Activated T-cell treated with anti-CD3 and anti-CD28 coated beads, Interleukin-2, amount 50 U/mL, for 72 hours (primary cell): ENCODE measurements at places on chromosomes 4 and X.
A peak's percentile ranks its signal among the peaks of the same experiment; 100 is the strongest.

DNA sequence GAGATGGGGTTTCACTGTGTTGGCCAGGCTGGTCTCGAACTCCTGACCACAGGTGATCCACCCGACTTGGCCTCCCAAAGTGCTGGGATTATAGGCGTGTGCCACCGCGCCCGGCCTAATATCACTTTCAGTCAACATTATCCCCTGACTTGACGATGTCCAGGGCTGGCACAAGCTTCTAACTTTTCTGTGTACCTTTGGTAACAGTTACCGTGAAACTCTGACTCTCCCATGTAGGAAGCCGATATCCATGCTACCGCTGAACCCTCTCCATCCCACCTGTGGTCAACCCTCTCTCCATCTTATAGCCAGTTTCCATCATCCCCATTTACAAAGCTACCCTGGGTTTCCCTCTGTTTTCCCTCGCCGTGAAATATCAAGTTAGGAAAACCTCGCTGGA lies 77.5 kb downstream of the CRLF2 start:
- no peaks in the 10 kb centered on the region for H3K27me3 ChIP-seq
- no peak overlapping the region for H3K27ac ChIP-seq
- no peak for DNase-seq
- H3K36me3 ChIP-seq, result no peaks in the 10 kb centered on the region

DNA sequence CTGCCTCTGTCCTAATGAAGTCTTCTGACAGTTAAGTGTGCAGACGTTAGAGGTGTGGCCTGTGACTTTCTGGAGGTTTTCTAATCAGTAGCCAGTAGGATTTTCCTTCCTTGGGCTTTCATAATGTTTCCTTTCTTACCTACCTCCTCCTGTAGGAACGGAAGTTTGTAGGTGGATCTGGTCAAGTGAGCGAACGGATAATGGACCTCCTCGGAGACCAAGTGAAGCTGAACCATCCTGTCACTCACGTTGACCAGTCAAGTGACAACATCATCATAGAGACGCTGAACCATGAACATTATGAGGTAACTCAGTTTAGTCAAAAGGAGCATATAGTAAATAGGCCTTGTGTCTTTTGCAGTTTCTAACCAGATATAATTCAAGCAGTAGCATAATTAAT lies 75.0 kb downstream of the MAOA start:
- DNase-seq, result no peak
- peaks cover 5% of the 10 kb centered on the region for H3K4me1 ChIP-seq
- H3K27me3 ChIP-seq, result peaks cover 15% of the 10 kb centered on the region

GRCh38 chr4:146567396-146567795 lies 45.7 kb upstream of the SLC10A7 start:
- no peak overlapping the region for H3K27ac ChIP-seq
- peaks cover 18% of the 10 kb centered on the region for H3K27me3 ChIP-seq
- no peak overlapping the region for H3K4me3 ChIP-seq
- no peaks in the 10 kb centered on the region for H3K36me3 ChIP-seq
- no peaks in the 10 kb centered on the region for H3K4me1 ChIP-seq
- no peak for DNase-seq

GRCh38 chr4:37220685-37221084 lies 23.9 kb upstream of the NWD2 start:
- no peaks in the 10 kb centered on the region for H3K36me3 ChIP-seq
- no peak for DNase-seq
- H3K4me1 ChIP-seq, result no peaks in the 10 kb centered on the region
- H3K4me3 ChIP-seq, result no peak overlapping the region

DNA sequence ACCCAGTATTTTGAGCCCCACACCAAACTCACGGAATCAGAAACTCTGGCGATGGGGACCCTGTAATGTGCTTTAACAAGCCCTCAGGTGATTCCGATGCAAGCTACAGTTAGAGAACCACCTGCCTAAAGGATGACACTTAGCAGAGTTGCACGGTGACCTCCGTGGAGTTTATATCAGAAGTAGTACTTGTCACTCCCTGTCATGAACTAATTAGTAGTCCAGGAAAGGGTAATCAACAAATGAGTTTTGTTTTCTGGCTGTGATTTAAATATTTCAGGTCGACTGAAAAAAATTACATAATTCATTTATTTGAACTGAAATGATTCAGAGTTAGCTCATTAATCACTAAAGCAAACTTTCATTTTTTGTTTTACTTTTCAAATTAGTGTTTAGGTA lies 56.4 kb downstream of the TMA16 start:
- no peaks in the 10 kb centered on the region for H3K36me3 ChIP-seq
- no peak overlapping the region for H3K4me3 ChIP-seq
- H3K4me1 ChIP-seq, result peaks cover 14% of the 10 kb centered on the region
- no peak overlapping the region for H3K27ac ChIP-seq

GRCh38 chr4:28287831-28288233 lies 1427.2 kb downstream of the STIM2 start:
- no peak for DNase-seq
- H3K4me1 ChIP-seq, result no peaks in the 10 kb centered on the region
- H3K4me3 ChIP-seq, result no peak overlapping the region

DNA sequence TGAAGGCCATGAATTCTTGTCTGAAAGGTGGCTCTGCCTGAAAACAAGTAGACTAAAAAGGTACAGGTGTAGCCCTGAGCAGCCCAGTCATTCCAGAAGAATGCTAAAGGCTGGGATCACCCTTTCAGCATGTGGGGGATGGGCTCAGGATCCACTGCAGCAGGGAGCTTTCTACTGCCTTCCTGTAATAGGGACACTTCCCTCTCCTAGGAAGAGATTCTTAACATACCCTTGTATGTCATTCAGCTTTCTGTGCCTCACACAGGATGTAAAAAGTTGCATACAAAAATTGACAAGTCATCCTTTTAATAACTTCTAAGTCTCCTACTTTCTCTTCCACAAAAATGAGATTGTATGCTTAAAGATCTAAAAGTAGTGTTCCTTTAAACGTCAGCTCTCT lies 123.3 kb downstream of the ZNF518B start:
- no peak for DNase-seq
- no peak overlapping the region for H3K27ac ChIP-seq
- no peaks in the 10 kb centered on the region for H3K4me1 ChIP-seq
- H3K36me3 ChIP-seq, result peaks cover 1% of the 10 kb centered on the region
- no peak overlapping the region for H3K4me3 ChIP-seq

GRCh38 chrX:104567506-104567905 lies 1.5 kb downstream of the IL1RAPL2 start:
- H3K27me3 ChIP-seq, result peaks cover 64% of the 10 kb centered on the region
- H3K27ac ChIP-seq, result no peak overlapping the region
- DNase-seq, result no peak
- no peaks in the 10 kb centered on the region for H3K36me3 ChIP-seq

- no peak for DNase-seq
- H3K4me3 ChIP-seq, result no peak overlapping the region
- no peaks in the 10 kb centered on the region for H3K4me1 ChIP-seq
- no peak overlapping the region for H3K27ac ChIP-seq
These were observed 78.7 kb upstream of the PDE5A start for GRCh38 chr4:119707336-119707735.

DNA sequence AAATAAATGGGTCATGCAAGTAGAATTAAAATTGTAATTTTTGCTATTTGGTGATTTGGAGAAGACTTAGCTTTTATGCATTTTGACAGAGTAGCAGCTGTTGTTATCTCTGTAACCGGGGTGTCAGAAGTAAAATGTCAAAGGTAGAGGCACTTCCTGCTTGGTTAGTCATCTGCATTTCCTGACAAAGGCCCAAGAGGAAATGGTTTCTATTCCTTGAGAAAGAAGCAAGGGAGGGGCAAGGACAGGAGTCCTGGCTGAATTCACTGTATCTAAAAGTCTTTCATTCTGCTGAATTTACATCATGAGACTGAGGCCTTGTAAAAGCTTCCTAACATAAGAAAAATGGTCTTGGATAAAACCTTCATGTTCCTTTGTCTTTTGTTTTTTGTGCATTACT lies 550.9 kb upstream of the BOD1L1 start:
- H3K27ac ChIP-seq, result peak overlapping the region; percentile 83
- no peaks in the 10 kb centered on the region for H3K36me3 ChIP-seq
- H3K27me3 ChIP-seq, result no peaks in the 10 kb centered on the region

DNA sequence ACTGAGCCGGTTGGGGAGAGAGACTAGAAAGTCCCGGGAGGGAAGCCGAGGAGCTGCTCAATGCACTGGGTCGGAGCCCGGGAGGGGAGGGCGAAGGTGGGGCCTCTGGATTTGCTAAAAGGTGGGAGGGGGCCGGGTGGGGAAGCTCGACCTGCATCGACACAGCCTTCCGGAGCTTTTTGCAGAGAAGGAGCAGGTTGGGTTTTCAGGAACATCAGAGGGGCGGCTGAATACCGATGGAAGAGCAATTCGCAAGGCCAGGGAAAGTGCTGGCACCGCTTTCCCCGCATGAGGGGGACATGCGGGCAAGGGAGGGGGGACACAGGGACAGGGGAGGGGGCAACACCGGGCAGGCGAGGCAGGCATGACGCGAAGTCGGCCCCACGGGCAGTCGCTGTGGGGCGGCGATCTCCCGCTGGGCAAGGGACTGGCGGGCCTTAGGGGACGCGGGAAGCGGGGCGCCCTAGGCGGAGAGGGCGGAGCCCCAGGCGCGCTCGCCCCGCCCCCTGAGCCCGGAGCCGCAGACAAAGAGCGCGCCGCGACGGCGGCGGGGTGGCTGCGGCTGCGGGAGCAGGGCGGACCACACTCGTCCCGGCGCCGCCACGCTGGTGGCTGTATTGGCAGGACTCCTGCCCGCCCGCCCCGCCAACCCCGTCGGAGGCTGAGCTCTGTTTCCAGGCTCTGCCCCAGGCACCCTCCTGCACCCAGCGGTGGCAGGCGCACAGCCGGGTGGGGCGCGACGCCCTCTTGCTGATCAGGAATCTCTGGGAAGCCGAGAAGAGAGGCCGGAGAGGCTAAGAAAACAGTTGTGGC lies 11.6 kb downstream of the PDZD4 start:
- H3K36me3 ChIP-seq, result no peaks in the 10 kb centered on the region
- H3K27ac ChIP-seq, result no peak overlapping the region
- peaks cover 29% of the 10 kb centered on the region for H3K4me1 ChIP-seq
- DNase-seq, result peak; percentile 69
- H3K4me3 ChIP-seq, result peak overlapping the region; percentile 68
- H3K27me3 ChIP-seq, result peaks cover 29% of the 10 kb centered on the region

DNA sequence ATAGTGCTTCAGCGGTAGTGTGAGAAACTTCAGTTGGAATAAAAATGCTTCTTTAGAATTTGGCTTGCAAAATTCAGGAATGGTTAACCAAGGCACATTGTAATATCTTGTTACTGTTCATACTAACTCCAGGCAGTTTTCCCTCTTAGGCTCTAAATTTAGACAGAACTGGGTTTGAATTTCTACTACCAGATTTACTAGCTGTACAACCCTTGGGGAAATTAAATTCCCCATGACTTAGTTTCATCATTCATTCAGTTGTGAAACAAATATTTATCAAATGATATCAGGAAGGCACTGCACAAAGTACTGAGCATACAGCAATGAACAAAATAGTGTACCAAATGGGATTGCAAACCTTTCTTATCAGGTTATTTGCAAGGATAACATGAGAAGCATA lies 135.0 kb upstream of the IL15 start:
- no peaks in the 10 kb centered on the region for H3K4me1 ChIP-seq
- no peak for DNase-seq
- no peaks in the 10 kb centered on the region for H3K27me3 ChIP-seq
- H3K36me3 ChIP-seq, result no peaks in the 10 kb centered on the region

- H3K4me3 ChIP-seq, result peak overlapping the region; percentile 85
- peaks cover 6% of the 10 kb centered on the region for H3K36me3 ChIP-seq
- DNase-seq, result no peak
- peaks cover 26% of the 10 kb centered on the region for H3K27me3 ChIP-seq
These were observed 1.1 kb upstream of the LCORL start for GRCh38 chr4:18022572-18023050.

DNA sequence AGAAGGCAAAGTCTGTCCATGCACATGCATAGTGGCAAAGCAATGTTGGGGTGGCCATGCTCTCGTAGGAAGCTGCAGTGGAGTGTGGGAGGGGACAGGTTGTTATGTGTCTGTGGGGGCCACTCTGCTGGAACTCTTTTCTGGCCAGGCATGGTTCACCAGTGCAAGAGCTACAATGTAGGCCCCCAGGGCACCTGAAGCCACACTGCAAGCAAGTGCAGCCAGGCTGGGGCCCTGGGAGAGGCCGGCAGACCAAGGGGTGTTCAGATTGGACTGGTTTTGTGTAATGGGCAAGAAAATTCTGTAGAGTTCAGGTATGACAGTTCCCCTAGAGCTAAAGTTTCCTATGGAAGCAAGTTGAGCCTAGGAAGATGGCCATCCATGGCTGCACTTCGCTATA lies 97.0 kb upstream of the ZC4H2 start:
- peaks cover 57% of the 10 kb centered on the region for H3K36me3 ChIP-seq
- no peak for DNase-seq
- no peaks in the 10 kb centered on the region for H3K4me1 ChIP-seq
- H3K4me3 ChIP-seq, result no peak overlapping the region
- H3K27ac ChIP-seq, result no peak overlapping the region

GRCh38 chr4:111641813-111642579 lies 503.3 kb upstream of the FAM241A start:
- no peak overlapping the region for H3K27ac ChIP-seq
- no peaks in the 10 kb centered on the region for H3K36me3 ChIP-seq
- H3K4me1 ChIP-seq, result no peaks in the 10 kb centered on the region
- no peak overlapping the region for H3K4me3 ChIP-seq
- DNase-seq, result peak; percentile 43

GRCh38 chr4:143357161-143357845 lies 20.6 kb downstream of the GAB1 start:
- peaks cover 8% of the 10 kb centered on the region for H3K27me3 ChIP-seq
- peak overlapping the region; percentile 16 for H3K4me3 ChIP-seq
- H3K27ac ChIP-seq, result peak overlapping the region; percentile 59
- peak; percentile 28 for DNase-seq
- no peaks in the 10 kb centered on the region for H3K36me3 ChIP-seq
- peaks cover 50% of the 10 kb centered on the region for H3K4me1 ChIP-seq

- DNase-seq, result no peak
- H3K4me1 ChIP-seq, result peaks cover 5% of the 10 kb centered on the region
- H3K36me3 ChIP-seq, result no peaks in the 10 kb centered on the region
- no peak overlapping the region for H3K27ac ChIP-seq
- H3K4me3 ChIP-seq, result no peak overlapping the region
These were observed 19.9 kb upstream of the ZIC3 start for GRCh38 chrX:137545711-137546651.

GRCh38 chr4:123361195-123361861 lies 35.3 kb upstream of the SPRY1 start:
- H3K27me3 ChIP-seq, result no peaks in the 10 kb centered on the region
- H3K36me3 ChIP-seq, result no peaks in the 10 kb centered on the region
- no peak overlapping the region for H3K4me3 ChIP-seq
- DNase-seq, result no peak
- no peaks in the 10 kb centered on the region for H3K4me1 ChIP-seq

DNA sequence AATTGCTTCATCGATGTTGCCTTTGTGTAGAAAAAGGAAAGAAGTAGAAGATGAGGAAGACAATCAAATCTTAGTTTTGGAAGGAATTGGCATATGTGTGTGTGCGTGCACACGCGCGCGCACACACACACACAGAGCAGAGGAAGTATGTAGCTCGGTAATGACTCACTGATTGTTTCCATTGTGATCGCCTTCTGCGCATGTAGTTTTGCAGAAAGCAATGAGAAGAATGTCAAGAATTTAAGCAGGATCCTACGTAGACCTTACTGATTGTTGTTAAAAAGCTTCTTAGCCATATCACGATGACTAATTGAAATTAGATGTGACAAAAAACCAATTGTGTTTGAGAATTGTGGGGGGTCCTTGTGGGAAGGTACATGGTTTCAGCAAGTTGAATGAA lies 12.8 kb upstream of the LIMCH1 start:
- no peaks in the 10 kb centered on the region for H3K4me1 ChIP-seq
- H3K4me3 ChIP-seq, result no peak overlapping the region
- H3K36me3 ChIP-seq, result no peaks in the 10 kb centered on the region
- H3K27ac ChIP-seq, result no peak overlapping the region
- no peaks in the 10 kb centered on the region for H3K27me3 ChIP-seq
- DNase-seq, result no peak
